ENCODE measurements at places on chromosomes 3 and 15. TPM values are rescaled to one million over a fixed set of nuclear protein-coding genes. Genes with fewer than 3 reads are reported as not detected.

The LOXL1 gene
- total RNA-seq: 0.25 TPM

The ADGRG7 gene
- total RNA-seq: not detected

The CPA3 gene
- not detected for total RNA-seq

The CFAP92 gene
- total RNA-seq: 0.32 TPM

DNA sequence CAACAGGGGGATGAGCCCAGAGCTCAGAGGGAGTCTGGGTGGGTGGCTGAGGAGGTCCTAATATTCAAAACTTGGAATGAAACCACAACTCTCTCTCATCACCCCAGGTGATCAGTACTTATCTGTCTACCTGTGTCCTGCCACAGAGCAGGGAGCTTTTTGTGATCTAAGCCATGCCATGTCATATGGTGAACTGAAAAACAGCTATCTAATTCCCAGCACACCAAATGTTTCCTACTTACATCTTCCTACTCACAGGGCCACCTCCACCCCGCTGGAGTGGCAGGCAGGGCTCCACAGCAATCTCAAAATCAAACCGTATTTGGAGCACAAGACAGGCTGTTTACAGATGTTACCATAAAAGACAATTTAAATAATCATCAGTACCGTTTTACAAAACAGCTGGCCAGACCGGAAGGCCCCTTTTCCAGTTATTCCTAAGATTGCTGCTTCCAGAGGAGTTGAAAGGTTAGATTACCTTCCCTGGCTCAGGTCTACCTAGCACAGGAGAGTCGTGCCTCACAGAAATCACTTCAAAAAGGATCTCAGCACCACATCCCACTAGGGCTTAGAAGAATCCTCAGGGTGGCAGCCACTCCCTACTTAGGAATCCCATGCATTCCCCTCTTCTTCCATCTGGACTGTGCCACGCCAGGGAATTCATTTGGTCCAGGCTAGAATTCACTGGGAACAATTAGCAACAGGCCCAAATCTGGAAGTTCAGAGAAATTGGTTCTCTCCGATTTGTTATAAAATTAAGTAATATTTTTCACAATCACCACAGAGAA, 226.6 kb upstream of the IL12A start:
- DNase-seq: no peak
- peaks cover 45% of the 10 kb centered on the region for H3K27me3 ChIP-seq
- peaks cover 16% of the 10 kb centered on the region for H3K4me1 ChIP-seq
- no peak overlapping the region for H3K4me3 ChIP-seq

- peaks cover 59% of the 10 kb centered on the region for H3K4me1 ChIP-seq
- DNase-seq: no peak
- no peaks in the 10 kb centered on the region for H3K27me3 ChIP-seq
- H3K36me3 ChIP-seq: peaks cover 82% of the 10 kb centered on the region
Measured at GRCh38 chr3:39149059-39149455, 4.3 kb downstream of the CSRNP1 start.

DNA sequence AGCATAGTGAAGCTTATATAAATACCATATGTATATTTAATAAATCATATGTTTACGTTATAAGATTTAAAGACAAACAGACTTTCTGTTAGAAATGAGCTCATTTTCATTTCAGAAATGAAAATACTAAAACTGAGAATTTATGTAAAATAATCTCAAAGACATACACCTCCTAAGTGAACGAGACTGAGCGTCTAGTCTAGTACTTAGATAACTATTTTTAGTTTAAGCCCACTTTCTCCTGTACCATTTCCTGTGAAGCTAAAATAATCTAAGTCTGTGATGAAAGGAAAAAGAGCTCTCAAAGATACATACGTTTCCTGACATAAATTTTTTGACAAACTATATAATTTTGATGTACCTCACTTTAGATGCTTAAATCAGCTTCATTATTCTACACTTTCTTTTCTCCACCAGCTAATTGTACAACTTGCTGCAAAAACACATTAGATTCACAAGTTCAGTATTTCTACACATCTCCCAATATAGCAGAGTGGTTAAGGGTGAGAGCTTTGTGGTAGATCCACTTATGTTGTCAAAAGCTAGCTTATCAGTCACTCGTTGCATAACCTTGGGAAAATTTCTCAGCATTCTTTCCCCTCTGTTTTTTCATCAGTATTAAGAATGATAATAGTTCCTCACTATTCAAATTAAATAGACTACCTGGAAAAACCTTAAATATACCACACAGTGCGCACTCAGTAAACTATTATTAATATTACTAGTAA, 703.0 kb downstream of the PLOD2 start:
- DNase-seq: no peak
- H3K27ac ChIP-seq: no peak overlapping the region
- no peaks in the 10 kb centered on the region for H3K4me1 ChIP-seq
- no peaks in the 10 kb centered on the region for H3K27me3 ChIP-seq
- H3K4me3 ChIP-seq: no peak overlapping the region

- no peak overlapping the region for H3K4me3 ChIP-seq
- DNase-seq: no peak
- H3K36me3 ChIP-seq: peaks cover 3% of the 10 kb centered on the region
- H3K27ac ChIP-seq: no peak overlapping the region
- no peaks in the 10 kb centered on the region for H3K4me1 ChIP-seq
Measured at GRCh38 chr3:71744738-71745137, 8.9 kb upstream of the GPR27 start.

GRCh38 chr3:186013312-186013711, 75.5 kb upstream of the TRA2B start:
- H3K27ac ChIP-seq: no peak overlapping the region
- H3K36me3 ChIP-seq: no peaks in the 10 kb centered on the region
- no peak for DNase-seq
- no peak overlapping the region for H3K4me3 ChIP-seq
- no peaks in the 10 kb centered on the region for H3K4me1 ChIP-seq

DNA sequence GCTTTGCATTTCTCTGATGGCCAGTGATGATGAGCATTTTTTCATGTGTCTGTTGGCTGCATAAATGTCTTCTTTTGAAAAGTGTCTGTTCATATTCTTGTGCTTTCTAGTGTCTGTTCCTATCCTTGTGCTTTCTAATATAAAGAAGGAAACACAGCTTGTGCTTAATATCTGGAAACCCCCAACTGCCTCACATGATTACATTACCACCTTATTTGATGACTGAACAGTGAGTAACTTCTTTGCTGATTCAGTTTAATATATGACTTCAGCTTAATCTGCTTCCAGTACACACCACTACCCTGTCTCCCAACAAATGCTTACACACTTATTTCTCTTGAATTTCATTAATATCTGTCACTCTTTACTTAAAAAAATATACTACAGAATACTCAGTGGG, 835.1 kb downstream of the EDEM1 start:
- H3K36me3 ChIP-seq: no peaks in the 10 kb centered on the region
- no peaks in the 10 kb centered on the region for H3K27me3 ChIP-seq
- no peak overlapping the region for H3K4me3 ChIP-seq
- no peak for DNase-seq
- H3K27ac ChIP-seq: no peak overlapping the region

- H3K27ac ChIP-seq: no peak overlapping the region
- no peaks in the 10 kb centered on the region for H3K27me3 ChIP-seq
- no peaks in the 10 kb centered on the region for H3K36me3 ChIP-seq
- no peak for DNase-seq
Measured at GRCh38 chr3:145094355-145094941, 1066.5 kb downstream of the PLOD2 start.
